NCI-H69 (cell line): ENCODE measurements at places on chromosomes 2 and 18.

DNA sequence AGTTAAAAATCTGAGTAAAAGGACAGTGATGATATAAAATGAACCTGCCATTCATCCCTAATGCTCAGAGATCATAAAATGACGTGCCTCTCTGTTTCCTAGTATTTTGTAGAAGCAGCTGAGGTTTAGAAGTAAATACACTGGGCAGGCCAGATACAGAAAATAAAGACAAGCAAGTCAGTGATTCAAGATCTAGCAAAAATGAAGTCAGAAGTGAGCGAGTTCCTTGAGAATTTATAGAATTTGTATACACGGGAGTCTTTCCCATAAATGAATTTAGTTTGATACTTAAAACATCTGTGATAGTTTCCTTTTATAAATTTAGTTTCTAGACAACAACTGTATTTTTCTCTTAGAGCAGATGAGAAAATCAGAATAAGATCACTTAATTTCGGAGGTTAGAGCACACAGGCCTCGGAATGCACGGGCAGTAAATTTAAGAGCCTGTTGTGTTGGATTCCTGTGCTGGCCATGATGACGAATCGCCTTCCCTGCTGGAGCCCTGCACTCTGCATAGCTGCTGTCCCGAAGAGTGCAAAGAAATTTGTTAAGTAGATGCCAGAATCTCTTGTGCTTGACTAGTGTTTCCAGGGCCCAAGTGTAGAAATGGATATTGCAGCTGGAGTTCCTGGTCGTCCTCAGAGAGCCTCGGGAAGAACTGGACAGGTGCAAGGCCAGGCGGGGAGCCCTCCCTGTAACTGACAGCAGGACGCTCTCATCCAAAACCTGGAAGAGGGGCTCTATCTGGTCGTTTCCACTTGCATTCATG, 83.7 kb upstream of the RBM44 start:
- DNase-seq, result no peak

GRCh38 chr2:238290091-238290509, 1.7 kb upstream of the PER2 start:
- peak; percentile 92 for DNase-seq

- DNase-seq, result no peak
These were observed 91.5 kb downstream of the RAD51AP2 start for GRCh38 chr2:17426743-17427142.

DNA sequence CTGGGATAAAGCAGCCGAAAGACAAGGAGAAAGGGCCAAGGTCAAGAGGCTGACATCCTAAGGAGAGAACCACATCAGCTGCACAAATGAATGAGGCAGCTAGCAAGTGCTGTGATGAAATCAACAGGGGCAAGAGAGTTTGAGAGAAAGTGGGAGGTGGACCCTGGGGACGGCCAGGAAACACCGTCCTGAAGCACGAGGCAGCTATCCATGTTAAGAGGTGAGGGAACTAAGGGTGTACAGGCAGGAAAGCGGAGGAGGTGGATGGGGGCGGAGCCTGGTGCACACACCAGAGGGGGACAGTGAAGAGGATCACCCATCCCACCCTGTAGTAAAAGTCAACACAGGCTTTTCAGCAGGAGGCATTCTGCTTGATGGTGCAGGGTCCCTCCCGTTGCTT, 52.4 kb downstream of the HDLBP start:
- no peak for DNase-seq

DNA sequence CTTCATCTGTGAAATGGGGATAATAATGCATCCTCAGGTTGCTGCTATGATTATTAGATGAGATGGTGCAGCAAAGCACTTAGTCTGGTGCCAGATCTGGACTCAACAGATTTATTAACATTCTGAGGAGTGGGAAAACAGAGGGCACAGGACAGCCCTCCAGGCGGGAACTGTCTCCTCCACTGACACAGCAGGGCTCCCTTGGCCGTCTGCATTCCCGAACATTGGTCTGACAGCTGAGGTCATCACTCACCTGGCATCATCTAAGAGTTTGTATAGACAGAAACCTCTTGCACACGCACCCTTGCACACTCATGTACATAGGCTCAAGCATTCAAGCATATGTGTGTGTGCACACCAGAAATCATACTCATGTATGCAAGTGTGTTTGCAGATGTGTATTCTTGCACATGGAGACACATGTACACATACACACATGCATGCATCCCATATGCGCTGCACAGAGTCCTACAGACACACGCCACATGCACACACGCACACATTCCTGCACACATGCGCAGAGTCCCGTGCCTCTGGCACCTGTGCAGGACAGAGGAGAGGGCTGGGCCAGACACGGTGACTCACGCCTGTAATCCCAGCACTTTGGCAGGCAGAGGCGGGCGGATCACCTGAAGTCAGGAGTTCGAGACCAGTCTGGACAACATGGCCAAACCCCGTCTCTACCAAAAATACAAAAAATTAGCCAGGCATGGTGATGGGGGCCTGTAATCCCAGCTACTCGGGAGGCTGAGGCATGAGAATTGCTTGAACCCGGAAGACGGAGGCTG, 173.3 kb upstream of the GLI2 start:
- DNase-seq, result no peak

DNA sequence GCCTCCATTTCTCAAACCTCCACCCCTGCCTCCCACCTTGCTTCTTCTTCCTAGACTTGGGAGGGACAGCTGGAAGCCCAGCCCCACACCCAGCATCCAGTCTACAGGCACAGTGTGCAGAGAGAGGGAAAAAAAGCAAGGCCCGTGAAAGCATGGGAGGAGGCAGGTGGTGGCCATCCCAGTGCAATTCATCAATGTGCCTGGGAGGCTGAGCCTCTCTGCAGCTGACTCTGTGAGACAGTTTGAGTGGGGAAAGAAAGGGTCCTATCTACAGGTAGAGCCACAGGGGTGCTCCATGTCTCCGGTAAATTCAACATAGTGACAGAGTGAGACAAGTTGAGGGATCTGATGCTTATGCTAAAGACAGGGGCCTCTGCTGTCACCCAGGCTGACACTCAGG, 340.6 kb downstream of the DYSF start:
- DNase-seq, result no peak

DNA sequence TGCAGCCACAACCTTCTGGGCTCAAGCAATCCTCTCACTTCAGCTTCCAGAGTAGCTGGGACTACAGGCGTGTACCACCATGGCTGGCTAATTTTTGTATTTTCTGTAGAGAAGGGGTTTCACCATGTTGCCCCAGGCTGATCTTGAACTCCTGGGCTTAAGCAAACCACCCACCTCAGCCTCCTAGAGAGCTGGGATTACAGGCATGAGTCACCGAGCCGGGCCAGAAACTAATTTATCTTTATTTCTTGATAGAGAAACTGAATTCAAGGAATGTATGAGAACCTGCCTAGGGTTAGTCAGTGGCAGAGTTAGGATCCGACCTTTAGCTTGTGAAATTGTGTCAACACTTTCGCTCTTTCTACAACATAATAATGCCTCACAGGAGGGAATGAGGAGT, 19.3 kb upstream of the ITGAV start:
- DNase-seq, result peak; percentile 50

GRCh38 chr2:67669766-67670165, 272.6 kb downstream of the ETAA1 start:
- DNase-seq, result no peak

- DNase-seq, result no peak
These were observed 183.7 kb upstream of the LHCGR start for GRCh38 chr2:48939232-48939631.

DNA sequence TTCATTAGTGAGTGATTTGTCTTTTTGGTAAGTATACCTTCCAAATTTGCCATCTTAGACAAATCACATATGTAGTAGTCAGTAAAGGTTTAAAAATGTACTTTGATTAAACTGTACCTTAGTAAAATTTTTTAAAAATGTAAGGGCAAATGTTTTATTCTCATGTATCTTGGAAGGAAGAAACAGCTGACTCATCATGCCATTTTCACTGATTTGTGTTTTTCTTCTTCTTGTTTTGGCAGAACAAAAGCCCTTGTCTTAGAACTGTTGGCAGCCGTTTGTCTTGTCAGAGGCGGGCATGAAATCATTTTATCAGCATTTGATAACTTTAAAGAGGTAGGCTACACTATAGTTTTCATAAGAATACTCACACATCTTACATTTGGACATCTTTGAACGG, 136.5 kb downstream of the PRPF40A start:
- DNase-seq, result no peak

DNA sequence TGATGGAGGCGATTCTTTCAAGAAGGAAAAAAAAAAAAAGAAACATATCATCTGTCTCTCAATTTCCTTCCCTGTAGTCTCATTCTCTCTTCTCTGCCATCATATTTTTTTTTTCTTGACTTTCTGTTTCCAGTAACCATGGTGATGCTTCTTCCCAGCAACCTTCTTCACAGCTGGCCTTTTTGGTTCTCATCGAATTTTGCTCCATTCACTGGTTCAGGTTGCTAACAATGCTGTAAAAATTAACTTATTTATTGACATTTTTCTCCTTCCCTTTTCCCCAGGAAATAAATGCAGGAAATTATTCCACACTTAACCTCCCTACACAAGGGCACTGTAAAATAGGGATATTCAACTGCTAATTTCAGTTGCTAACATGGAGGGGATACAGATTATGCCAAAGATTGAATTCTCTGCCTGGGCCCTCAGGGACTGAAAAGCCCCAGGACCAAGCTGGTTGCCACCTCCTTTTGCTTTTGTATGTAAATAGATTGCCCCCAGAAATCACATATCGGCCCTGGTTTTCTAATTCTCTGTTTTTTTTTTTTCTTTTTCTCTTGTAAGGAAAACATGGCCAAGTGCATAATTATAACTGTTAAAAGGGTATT, 154.7 kb downstream of the MAP2 start:
- peak; percentile 27 for DNase-seq

GRCh38 chr2:101113441-101114267, 37.5 kb downstream of the TBC1D8 start:
- DNase-seq, result peak; percentile 90

GRCh38 chr2:197079414-197079813, 152.9 kb upstream of the PGAP1 start:
- DNase-seq, result peak; percentile 39

- DNase-seq, result no peak
These were observed 15.2 kb downstream of the SRSF7 start for GRCh38 chr2:38735999-38736320.

DNA sequence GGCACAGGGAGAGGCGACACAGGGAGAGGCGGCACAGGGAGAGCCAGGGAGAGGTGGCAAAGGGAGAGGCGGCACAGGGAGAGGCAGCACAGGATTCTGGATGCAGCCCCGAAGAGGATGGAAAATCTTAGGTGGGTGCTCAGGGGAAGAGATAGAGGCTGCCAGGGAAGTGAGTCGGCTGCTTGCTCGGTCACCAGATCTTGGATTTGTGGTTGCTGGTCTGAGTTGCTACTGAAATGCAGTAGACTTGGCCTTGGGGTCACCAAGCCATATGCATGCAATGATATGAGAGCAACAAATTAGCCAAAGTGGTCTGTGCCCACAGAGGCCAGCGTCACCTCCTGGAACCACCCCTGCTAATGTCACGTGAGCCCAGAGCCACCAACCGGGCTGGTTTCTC, 117.2 kb upstream of the SALL3 start:
- no peak for DNase-seq

GRCh38 chr2:219331560-219332213, 857 bp downstream of the RESP18 start:
- DNase-seq, result no peak

DNA sequence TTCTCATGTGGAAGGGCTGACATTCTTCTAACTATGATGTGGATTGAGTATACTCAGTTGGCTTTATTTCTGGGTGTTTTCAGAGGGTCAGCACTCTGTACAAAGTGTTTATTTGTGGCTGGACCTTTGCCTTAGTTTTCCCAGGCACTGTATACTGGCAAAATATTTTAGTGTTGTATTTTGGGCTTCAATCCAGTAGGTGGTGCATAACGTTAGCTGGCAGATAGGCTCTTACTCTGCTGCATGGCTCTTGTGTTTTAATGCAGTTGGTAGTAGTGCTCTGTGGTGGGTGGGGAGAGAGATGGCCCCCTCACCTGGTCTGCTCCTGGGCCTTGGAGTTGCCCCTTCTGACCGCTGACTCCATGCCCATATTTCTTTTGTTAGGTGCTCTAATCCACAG, 75.6 kb upstream of the REG3A start:
- DNase-seq, result peak; percentile 1

- no peak for DNase-seq
These were observed 1.2 kb upstream of the INPP5D start for GRCh38 chr2:233058717-233059546.

DNA sequence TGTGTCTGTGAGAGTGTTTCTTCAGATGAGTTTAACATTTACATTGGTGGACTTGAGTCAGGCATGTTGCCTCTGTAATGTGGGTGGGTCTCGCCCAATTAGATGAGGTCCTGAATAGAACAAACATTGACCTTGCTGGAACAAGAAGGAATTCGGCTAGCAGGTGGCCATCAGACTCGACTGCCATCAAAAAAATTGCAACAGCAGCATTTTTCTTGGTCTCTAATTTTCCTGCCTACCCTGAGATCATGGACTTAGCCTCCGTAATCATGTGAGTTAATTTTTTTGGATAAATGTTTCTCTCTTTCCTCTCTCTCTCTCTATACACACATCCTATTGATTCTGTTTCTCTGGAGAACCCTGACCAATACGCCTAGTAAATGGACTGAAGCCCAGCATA, 83.8 kb upstream of the ST6GAL2 start:
- DNase-seq, result no peak

GRCh38 chr2:217960351-217960750, 42.4 kb downstream of the TNS1 start:
- DNase-seq, result no peak

DNA sequence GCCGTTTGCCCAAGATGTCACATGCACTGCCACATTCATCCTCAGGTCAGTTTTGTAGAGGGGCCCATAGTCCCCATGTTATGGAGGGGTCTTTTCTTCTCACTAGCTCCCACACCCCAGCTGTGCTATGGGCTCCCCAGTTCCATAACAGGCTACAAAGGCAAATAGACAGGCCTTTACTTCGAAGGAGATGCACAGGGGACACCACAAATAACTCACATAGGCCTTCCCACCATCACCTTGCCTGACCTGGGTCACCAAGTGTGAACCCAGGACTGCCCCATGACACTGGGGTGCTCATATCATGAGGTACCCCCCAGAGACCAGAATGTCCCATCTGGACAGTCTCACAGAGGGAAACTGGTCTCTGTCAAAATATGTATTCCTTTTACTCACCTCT, 15.0 kb upstream of the INO80C start:
- DNase-seq, result no peak

- DNase-seq, result no peak
These were observed 102.6 kb upstream of the ITGA4 start for GRCh38 chr2:181354626-181355025.

DNA sequence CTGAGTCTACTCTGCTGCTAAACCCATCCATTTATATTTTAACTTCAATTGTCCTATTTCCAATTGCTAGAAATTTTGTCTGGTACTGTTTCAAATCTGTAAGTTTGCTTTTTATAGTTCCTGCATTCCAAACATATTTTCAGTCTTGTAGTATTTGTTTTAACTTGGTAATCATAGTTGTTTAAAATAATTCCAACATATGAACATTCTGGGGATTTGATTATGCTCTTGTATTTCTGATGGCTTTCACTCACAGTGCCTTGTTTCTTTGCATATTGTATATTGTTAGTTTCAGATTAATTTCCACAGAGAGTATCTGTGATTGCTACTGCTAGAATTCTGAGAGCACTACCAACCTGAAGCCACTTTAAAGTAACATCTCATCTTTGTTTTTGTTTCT, 202.4 kb downstream of the ETAA1 start:
- no peak for DNase-seq

GRCh38 chr2:209095432-209095831, 328.4 kb upstream of the MAP2 start:
- no peak for DNase-seq
